ENCODE measurements at places on chromosomes 16 and 17.

DNA sequence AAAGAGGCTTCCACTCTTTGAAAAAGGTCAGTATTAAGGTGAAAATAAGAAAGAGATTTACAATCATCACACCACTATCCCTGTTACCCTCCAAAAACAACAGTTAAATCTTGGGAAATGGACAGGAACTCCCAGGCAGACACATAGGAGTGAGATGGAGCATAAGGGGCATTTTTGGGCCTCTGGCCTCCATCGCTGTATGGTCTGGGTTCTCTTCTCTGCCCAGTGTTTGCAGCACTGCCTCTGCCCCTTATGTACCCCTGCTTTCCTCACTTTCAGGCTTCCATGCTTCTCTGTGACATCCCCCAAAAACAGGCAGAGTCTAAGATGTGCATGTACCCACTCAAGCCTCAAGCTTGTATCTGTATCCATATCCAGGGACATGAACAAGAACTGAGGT is 630 bp upstream of the HOXB2 start:
- no peak for DNase-seq

DNA sequence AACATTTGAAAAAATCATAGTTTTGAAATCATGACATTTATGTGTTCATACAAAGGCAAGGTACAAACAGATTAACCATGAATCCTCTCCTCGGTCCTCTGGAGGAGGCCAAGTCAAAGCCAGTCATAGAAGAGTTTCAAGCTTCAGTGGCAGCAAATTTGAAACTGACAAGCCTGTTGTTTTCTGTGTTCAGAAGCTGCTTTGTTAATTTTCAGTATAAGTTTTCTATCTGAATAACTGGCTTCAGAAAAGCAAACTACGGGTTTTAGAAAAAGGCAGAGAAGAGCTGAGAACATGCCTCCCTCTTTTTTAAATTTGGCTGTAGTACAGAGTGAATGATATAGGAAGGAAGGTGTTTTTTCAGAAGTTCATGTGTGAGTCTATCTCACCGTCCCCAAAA is 79.6 kb upstream of the CLEC18B start:
- no peak for DNase-seq

- no peak for DNase-seq
These were observed 46.1 kb upstream of the MTMR4 start for GRCh38 chr17:58560511-58560910.

GRCh38 chr17:4146641-4147040 is 3.6 kb downstream of the CYB5D2 start:
- DNase-seq = no peak
